ENCODE measurements at places on chromosomes 2 and 18.

- no peak for DNase-seq
- H3K4me3 ChIP-seq: no peak overlapping the region
- H3K27ac ChIP-seq: no peak overlapping the region
Observed at GRCh38 chr2:167935803-167936110, 311.6 kb downstream of the STK39 start.

- peaks cover 25% of the 10 kb centered on the region for H3K27me3 ChIP-seq
- peak; percentile 32 for DNase-seq
- no peaks in the 10 kb centered on the region for H3K36me3 ChIP-seq
- peak overlapping the region; percentile 46 for H3K4me3 ChIP-seq
Observed at GRCh38 chr2:8457699-8458502, 224.0 kb upstream of the ID2 start.

GRCh38 chr2:10148268-10148667 lies 25.7 kb downstream of the RRM2 start:
- no peak overlapping the region for H3K4me3 ChIP-seq
- H3K27ac ChIP-seq: no peak overlapping the region
- DNase-seq: no peak

DNA sequence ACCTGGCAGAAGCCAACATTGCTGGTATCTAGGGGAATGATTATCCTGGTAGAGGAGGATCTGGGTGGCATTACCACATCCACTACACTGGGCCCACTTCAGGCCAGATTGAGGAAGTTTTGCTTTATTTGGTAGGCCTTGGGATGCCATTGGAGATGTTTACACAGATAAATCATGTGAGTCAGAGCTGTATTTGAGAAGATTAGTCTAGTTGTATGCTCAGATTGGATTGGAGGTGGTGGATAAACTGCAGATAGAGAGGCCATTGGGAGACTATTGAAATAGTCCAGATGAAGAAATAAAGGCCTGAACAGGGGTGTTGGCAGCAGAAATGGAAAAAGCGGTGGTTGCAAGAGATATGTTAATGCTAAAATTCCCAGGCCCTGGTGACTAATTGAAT lies 81.5 kb downstream of the EFEMP1 start:
- H3K27ac ChIP-seq: no peak overlapping the region
- no peak overlapping the region for H3K4me3 ChIP-seq
- no peaks in the 10 kb centered on the region for H3K4me1 ChIP-seq
- H3K27me3 ChIP-seq: no peaks in the 10 kb centered on the region

DNA sequence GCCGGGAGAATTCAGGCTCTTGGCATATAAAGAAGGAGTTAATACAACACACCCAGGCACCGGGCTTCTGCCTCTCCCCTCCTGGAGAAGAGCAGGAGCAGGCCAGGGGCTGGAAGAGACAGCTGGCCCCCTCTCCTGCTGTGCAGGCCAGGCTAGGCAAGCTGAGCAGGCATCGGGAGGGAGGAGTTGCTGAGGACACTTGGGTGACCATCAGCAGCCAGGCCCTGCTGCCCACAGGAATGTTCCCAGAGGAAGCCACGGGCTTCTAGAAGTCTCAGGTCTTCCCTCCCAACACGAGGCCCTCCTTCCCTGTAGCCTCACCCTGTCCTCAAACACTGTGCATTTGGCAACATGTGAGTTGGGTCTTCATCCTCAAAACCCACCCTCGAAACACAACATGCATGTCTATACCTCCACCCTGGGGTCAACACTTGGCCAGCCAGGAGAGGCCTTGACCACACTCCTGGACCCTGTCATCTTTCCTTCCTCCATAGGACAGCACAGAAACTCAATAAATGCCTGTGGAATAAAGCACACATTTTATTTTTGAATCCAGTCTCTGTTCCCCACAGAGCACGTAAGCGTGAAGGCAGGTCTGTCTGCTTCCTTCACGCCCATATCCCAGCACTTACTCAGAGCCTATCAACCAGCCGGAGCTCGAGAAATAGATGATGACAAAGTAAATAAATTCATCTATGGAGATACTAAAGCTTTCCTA lies 433.8 kb upstream of the ID2 start:
- H3K4me1 ChIP-seq: no peaks in the 10 kb centered on the region
- H3K4me3 ChIP-seq: no peak overlapping the region
- H3K27me3 ChIP-seq: peaks cover 2% of the 10 kb centered on the region
- H3K27ac ChIP-seq: no peak overlapping the region
- DNase-seq: no peak

DNA sequence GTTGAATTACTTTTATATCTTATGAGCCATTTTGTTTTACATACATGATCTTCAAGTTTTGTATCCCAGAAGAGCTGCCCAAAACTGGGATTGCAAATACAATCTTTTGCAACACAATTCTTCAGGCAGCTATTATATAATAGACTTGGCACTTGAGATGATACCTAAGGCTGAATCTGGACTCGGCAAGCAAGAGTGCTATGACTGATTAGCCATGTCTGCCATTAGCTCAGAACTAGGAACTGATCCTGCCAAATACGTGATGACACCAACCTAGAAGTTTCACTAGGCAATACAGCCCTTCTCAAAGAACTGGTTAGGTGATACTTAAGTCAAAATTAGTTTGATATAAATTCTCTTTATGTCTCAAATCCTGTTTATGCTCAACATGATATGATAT lies 619.6 kb downstream of the CPS1 start:
- DNase-seq: no peak
- no peaks in the 10 kb centered on the region for H3K36me3 ChIP-seq
- H3K27me3 ChIP-seq: no peaks in the 10 kb centered on the region
- no peak overlapping the region for H3K27ac ChIP-seq
- H3K4me1 ChIP-seq: no peaks in the 10 kb centered on the region
- no peak overlapping the region for H3K4me3 ChIP-seq

- peak; percentile 41 for DNase-seq
- H3K4me3 ChIP-seq: peak overlapping the region; percentile 60
- H3K4me1 ChIP-seq: peaks cover 13% of the 10 kb centered on the region
Observed at GRCh38 chr2:206530727-206531126, 87.4 kb downstream of the ADAM23 start.

GRCh38 chr2:219495531-219496122 lies 3.1 kb upstream of the GMPPA start:
- H3K4me1 ChIP-seq: peaks cover 28% of the 10 kb centered on the region
- H3K27ac ChIP-seq: no peak overlapping the region
- H3K27me3 ChIP-seq: peaks cover 53% of the 10 kb centered on the region
- no peak overlapping the region for H3K4me3 ChIP-seq

DNA sequence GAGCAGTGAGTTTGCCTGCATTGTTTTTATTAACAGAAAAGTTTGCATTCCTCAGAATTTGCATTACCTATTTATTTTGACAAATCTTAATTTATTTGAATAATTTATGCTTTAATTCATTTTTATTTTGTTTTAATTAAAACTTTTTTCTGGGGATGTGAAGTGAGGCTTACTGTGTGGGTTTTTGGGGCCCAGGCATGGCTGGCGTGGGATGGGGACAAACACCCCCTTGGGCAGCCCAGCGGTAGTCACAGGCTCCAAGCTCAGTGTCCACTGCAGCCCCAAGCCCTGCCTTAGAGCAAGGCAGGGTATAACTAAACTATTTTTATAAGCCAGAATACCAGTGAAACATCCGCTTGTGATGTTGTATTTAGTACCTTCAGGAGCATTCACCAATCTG lies 95.7 kb upstream of the PXDN start:
- no peaks in the 10 kb centered on the region for H3K4me1 ChIP-seq
- H3K36me3 ChIP-seq: no peaks in the 10 kb centered on the region
- no peaks in the 10 kb centered on the region for H3K27me3 ChIP-seq
- no peak for DNase-seq
- no peak overlapping the region for H3K4me3 ChIP-seq

GRCh38 chr2:157760949-157761348 lies 115.2 kb downstream of the ACVR1 start:
- H3K27ac ChIP-seq: no peak overlapping the region
- peaks cover 64% of the 10 kb centered on the region for H3K36me3 ChIP-seq
- H3K4me3 ChIP-seq: no peak overlapping the region
- no peaks in the 10 kb centered on the region for H3K4me1 ChIP-seq

DNA sequence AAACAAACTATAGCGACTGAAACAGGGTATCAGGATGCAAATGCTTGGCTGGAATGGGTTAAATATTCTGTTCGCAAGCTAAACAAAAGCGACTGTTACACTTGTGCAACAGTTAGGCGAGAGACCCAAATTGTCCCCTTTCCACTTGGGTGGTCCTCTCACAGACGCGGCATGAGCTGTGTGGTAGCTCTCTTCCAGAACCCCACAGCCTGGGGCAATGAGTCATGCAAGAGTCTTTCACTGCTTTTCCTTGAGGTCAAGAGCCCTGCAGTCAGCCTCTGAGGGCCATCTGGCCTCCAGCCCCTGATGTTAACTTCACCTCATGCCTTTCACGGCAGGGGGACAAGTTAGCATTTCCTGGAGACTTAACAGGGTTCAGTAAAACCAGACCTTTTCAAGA lies 25.7 kb downstream of the SULT1C4 start:
- no peaks in the 10 kb centered on the region for H3K36me3 ChIP-seq
- H3K4me3 ChIP-seq: no peak overlapping the region
- DNase-seq: no peak
- no peaks in the 10 kb centered on the region for H3K4me1 ChIP-seq
- H3K27ac ChIP-seq: no peak overlapping the region

DNA sequence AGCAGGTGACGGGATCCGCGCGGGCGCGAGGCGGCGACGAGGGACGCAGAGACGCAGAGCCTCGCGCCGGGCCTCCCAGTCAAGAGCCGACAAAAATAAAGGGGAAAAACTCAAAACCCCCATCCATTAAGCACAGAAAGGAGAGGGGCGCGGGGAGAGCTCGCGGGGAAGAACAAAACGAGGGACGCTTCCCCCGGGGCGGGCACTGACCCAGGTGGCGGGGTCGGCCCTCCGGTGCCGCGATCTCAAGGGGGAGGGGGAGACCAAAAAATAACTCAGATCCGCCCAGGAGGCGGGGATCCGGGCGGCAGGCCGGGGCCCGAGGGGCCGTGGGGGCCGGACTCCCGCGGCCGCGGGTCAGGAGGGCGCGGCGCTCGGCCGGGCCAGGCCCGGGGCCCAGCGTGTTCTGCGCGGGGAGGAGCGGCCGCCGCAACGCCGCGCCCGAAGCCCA lies 597 bp downstream of the RNF103 start:
- H3K27ac ChIP-seq: peak overlapping the region; percentile 93
- peak overlapping the region; percentile 92 for H3K4me3 ChIP-seq
- peaks cover 24% of the 10 kb centered on the region for H3K4me1 ChIP-seq
- H3K36me3 ChIP-seq: peaks cover 10% of the 10 kb centered on the region
- peak; percentile 45 for DNase-seq

DNA sequence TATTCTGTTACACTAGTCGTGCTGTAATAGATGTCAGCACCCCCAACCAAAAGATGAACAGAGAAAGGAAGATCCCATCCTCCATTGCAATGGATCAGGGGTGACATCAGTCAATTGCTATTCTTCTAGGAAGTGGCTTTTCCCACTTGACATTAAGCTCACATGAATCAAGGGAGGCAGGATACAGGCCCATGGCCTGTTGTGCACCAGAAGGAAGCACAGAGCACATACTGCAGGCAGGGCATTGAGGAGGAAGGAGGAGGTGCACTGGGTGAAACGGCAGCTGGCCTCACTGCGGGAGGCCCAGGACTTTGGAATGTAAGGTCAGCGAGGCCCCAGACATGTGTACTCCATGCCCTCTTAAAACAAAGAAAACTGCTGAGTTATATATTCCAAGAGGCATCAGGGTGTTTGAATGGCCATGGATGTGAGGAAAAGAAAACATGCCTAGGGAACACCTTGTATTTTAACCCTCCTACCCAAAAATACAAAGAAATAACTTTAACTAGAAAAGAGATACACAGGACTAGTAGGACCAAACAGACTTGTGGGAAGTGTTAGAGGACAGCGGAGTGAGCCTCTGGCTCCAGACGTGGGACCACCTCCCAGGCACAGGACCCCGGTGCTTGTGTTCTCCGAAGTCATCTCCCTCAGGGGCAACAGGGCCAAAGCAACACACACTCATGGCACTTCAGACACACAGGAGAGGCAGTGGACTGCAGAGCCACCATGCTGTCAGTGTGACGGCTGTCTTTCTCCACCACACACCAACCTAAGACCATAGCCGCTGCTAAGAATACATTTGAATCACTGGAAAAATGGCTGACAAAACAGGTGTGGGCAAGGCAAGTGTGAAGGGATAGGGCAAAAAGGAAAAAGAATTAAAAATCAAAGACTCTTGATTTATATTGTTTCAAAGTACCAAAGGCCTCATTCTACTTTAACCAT lies 51.4 kb upstream of the RIOK3 start:
- peaks cover 6% of the 10 kb centered on the region for H3K36me3 ChIP-seq
- H3K27me3 ChIP-seq: no peaks in the 10 kb centered on the region
- H3K27ac ChIP-seq: no peak overlapping the region
- H3K4me3 ChIP-seq: no peak overlapping the region

GRCh38 chr18:48997681-48997984 lies 46.9 kb upstream of the SMAD7 start:
- no peak for DNase-seq
- no peak overlapping the region for H3K4me3 ChIP-seq
- no peaks in the 10 kb centered on the region for H3K27me3 ChIP-seq
- H3K36me3 ChIP-seq: no peaks in the 10 kb centered on the region
- no peak overlapping the region for H3K27ac ChIP-seq
- peaks cover 18% of the 10 kb centered on the region for H3K4me1 ChIP-seq

- H3K4me3 ChIP-seq: no peak overlapping the region
- DNase-seq: no peak
- H3K36me3 ChIP-seq: peaks cover 68% of the 10 kb centered on the region
- no peak overlapping the region for H3K27ac ChIP-seq
- no peaks in the 10 kb centered on the region for H3K27me3 ChIP-seq
Observed at GRCh38 chr2:148696985-148697384, 52.4 kb downstream of the EPC2 start.

- no peaks in the 10 kb centered on the region for H3K27me3 ChIP-seq
- H3K4me1 ChIP-seq: peaks cover 1% of the 10 kb centered on the region
- H3K36me3 ChIP-seq: no peaks in the 10 kb centered on the region
- no peak overlapping the region for H3K27ac ChIP-seq
- no peak overlapping the region for H3K4me3 ChIP-seq
Observed at GRCh38 chr18:68431111-68431921, 283.6 kb downstream of the TMX3 start.

DNA sequence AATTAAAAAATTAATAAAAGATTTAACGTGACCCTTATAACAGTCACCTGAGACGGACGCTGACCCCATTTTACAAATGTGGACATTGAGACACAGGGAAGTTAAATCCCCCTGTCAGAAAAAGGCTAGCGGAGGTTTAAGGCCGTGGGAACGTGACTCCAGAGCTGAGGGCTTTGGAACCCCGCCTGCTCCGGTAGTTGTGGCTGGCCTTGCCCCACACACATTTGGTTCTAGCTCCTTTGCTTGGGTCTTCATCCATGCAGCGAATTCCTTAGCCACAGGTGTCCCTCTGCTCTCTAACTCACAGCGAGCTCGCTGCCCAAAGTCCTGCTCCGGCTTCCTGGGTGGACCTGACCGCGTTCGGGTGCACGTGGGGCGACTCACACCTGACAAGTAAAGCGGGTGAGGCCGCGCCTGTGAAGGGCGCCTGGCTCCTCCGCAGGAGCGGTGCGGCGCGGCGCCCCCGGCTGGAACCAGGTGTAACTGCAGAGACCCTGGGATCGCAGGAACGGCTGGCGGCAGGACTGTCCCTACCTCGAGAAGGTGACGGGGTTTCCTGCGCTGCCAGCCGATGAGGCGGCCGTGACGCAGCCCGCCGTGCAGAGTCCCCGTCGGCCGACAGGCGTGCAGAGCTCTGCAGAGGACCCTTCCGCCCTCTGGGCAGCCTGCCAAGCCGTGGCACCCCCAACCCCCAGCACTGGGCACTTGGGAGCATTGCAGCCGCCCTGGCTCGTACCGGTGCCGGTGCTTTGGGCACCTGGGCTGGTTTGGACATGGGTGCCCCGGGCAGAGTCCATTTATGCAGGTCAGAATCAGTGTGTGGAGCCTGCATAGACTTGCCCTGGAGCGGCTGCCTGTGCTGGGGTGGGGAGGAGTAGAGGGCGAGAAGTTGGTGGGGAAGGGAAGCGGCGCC lies 2.4 kb upstream of the PROC start:
- H3K4me3 ChIP-seq: peak overlapping the region; percentile 63
- H3K36me3 ChIP-seq: no peaks in the 10 kb centered on the region
- peak; percentile 91 for DNase-seq
